Testis (tissue), 5 donors: ENCODE measurements at places on chromosomes 16 and 17.
A peak's percentile ranks its signal among the peaks of the same experiment; 100 is the strongest.

- DNase-seq: no peak
Observed at GRCh38 chr17:58376472-58377000, 24.5 kb upstream of the SUPT4H1 start.

DNA sequence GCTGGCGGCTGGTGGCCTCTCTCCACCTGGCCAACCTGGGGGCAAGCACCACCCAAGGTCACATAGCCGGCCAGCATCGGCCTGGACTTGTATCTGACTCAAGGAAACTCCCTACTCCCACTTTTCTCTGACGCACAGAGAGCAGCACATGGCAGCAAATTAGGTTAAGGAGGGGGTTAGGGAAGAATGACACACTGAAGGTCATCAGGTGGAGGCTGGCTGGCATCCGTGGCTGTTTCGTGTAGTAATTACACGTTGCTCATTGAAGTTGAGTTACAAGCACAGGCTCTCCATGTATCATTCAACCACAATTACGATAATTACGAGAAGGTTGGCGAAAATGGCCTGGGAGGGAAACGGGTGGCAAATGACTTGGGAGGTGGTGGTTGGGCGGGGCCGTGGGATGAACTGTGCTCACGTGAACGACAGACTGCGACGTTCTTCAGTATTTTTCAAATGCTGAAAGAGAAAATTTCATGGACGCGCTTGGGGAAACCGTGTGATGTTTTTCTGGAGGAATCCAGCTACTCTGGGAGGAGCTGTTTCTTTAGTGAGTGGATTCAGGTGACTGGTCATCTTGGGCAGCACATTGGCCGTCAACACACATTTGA, 4.0 kb upstream of the METRNL start:
- DNase-seq: peak; percentile 87

- no peak for DNase-seq
Observed at GRCh38 chr17:58693751-58694150, 1.3 kb downstream of the RAD51C start.

DNA sequence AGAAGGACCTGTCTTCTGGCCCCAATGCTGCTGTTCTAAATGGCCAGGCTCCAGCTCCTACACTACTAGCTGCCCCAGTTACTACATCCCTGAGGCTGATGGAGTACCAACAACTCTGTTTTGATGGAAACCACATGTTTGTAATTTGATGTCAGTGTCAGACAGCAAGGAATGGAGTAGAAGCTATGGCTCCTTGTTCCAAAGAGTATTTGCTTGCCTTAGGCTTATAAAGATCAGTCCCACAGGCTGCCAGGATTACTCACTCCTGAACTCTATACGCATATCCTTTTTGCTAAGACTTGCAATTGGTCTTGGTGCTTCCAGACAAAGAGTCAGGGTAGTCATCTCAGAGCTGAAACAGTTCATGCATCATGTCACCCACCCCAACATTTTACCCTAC, 139.6 kb downstream of the HS3ST3A1 start:
- DNase-seq: no peak

- no peak for DNase-seq
Observed at GRCh38 chr17:78973792-78974520, 5.8 kb downstream of the LGALS3BP start.

- no peak for DNase-seq
Observed at GRCh38 chr17:6386041-6386630, 48.8 kb downstream of the AIPL1 start.

DNA sequence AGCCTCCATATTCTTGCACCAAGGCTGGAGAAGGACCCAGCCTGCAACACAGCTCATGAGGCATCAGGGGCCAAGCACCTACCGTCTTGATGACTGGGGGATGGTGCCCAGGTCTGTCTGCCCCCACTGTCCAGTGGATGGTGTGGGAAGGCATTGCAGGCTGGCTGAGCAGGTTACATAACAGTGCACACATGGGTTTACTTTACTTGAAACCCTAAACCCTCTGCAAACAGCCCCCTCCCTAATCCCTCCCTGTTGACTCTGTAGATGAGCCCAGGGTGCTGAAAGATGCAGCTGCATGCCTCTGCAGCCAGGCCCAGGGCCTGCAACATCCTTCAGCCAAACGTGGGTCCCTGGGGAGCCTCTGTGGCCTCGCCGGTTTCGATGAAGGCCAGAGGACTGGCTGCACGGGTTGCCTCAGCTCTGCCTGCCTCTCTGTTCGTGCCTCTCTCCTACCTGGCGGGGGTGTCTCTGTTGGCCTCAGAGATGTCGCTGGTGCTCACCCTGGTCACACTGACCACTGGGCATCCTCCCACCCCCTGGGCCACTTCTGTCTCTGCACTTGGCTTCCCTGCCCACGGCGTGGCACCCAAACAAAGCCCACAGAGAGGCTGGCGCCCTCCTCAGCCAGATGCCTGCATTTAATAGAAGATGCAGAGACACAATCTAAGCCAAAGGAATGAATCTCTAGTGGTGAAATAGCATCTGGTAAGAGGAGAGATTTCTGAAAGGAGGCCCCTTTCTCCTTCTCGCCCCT, 95.1 kb downstream of the METRNL start:
- peak; percentile 43 for DNase-seq

GRCh38 chr16:87721622-87722585, 43.9 kb downstream of the KLHDC4 start:
- DNase-seq: peak; percentile 35

DNA sequence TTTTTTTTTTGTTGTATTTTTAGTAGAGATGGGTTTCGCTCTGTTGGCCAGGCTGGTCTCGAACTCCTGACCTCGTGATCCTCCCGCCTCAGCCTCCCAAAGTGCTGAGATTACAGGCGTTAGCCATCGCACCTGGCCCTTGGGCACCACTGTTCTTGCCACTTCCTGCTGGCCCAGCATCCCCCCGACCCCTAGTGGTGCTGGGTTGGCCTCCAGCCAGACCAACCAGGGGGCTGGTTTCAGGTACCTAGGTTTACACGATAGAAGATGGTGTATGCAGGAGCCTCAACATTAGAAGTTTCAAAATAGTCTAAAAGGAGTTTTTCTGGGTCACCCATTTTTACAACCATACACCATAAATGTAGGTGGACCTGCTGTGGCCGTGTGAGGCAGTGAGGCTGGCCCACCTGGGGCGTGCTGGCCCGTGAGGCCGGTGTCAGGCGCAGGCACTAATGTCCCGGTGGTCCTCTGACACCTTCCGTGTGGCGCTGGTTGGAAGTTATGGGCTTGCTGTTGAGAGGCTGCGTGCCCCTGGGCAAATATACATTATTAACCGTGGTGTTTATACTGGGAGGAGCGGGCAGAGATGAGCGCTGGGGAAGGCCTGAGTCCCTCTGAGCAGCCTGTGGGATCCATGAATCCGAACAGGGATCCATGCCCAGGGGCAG, 43.5 kb downstream of the CFAP20 start:
- DNase-seq: no peak

GRCh38 chr17:58666858-58667267, 25.0 kb downstream of the TEX14 start:
- peak; percentile 84 for DNase-seq

GRCh38 chr17:696369-696768, 18.3 kb downstream of the VPS53 start:
- no peak for DNase-seq

DNA sequence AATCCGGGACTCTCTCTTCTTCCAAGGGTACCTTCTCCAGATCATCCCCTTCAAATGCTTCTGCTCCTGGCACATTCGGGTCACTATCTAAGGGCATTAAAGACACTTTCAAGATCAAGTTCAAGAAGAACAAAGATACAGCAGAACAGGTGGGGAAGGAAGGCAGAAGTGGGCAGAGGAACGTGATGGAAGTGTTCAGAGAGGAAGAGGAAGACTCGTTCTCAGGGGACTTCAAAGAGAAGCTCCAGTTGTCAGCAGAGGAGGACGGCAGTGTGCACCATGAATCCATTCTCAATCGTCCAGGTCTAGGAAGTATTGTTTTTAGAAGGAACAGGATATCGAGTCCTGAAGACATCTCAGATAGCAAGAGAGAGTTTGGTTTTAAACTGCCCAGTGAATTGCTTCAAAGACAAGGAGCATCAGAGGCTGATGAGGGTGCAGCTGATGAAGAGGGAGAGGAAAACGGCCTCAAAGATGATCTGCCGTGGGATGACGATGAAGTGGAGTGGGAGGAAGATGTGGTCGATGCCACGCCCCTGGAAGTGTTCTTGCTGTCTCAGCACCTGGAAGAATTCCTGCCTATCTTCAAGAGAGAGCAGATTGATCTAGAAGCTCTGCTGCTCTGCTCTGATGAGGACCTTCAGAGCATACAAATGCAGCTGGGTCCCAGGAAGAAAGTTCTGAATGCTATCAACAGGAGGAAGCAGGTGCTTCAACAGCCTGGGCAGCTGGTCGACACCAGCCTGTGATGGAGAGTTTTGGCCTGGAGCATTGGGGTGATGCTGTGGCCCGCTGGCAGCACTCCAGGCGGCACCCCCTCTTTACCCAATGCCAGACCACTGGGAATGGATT, 16.8 kb downstream of the ANKS4B start:
- no peak for DNase-seq

GRCh38 chr16:88857728-88858339, 907 bp downstream of the TRAPPC2L start:
- peak; percentile 90 for DNase-seq
